Fibroblast of skin of right quadriceps (primary cell): ENCODE measurements at places on chromosomes 2 and 18.

GRCh38 chr2:96353606-96354101 lies 18.1 kb downstream of the NCAPH start:
- peak; percentile 40 for DNase-seq

- DNase-seq, result no peak
Observed at GRCh38 chr2:231884438-231885140, 41.6 kb downstream of the NPPC start.

DNA sequence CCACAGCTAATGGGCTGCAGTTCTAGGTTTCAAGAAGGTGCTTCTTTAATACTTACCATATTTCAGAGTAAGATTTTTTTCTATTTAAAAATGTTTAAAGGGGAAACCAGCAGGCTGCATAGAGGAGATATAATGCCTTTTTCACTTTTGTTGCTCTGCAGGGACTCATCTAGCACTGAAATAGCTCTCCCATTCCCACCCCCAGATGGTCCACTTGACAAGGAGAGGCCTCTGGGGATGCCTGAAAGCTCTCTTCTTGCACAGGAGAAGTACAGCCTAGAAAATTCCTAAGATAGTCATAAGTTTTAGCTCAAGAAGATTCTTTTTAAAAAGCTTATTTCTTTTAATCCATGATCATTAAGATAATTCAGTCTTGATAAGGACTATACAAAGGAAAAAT lies 126.4 kb downstream of the CDH2 start:
- DNase-seq, result peak; percentile 22

DNA sequence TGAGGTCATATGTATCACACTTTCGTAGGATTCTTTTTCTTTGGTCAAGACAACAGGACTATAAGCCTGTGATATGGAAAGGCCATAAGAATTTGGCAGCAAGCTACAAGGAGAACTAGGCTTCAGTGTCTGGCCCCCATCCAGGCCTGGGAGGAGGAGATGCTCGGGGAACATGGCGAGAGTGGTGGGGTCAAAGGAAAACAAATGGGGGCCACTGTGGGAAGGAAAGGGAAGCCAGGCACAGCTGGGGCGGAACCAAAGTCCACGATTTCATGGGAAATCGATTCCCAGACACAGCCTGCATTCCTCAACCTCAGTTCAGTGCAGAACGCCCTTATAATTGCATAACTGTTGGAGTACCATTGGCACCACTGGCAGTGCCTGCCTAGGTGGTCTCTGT lies 58.2 kb downstream of the MBP start:
- no peak for DNase-seq

GRCh38 chr2:21289989-21290388 lies 166.2 kb downstream of the TDRD15 start:
- no peak for DNase-seq

GRCh38 chr2:70936979-70937811 lies 1.5 kb downstream of the ATP6V1B1 start:
- no peak for DNase-seq

DNA sequence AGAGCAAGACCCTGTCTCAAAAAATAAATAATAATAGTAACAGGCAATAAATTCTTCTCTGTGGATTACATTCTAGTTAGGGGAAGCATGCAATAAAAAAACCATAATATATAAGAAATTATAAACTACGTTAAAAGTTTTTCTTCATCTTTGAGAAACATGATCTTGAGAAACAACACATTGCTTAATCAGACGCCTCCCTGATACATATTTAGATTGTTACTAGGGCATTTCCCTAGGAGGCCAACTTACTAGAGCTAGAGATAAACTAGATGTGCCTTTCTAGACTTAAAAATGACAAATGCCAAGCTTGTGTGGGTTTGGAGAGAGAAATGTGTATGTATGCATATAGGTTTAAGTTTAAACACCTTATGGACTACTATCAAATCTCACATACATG lies 76.3 kb upstream of the GALNT5 start:
- no peak for DNase-seq

- no peak for DNase-seq
Observed at GRCh38 chr2:174072069-174072468, 106.9 kb upstream of the SP3 start.

GRCh38 chr2:28252311-28252710 lies 140.3 kb upstream of the FOSL2 start:
- DNase-seq, result no peak

- DNase-seq, result no peak
Observed at GRCh38 chr2:220890931-220891330, 681.2 kb downstream of the EPHA4 start.

GRCh38 chr2:105468582-105469042 lies 69.8 kb upstream of the FHL2 start:
- no peak for DNase-seq

DNA sequence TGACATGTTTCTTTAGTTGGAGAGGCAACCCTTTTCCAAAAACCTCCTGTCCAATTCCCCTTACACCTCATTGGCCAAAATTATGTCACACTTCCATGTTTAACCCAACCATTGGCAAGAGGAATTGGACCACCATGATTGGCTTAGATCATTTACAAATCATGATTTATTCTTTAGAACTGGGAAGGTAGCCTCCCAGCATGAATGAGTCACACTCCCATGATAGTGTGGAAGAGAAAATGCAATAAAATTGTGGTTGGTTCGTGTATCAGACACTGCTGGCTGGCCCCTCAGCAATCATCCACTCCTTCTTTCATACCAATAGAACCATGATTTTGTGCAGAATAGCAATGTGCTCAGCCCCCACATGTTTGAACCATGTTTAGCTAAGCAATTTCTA lies 156.6 kb upstream of the ACVR2A start:
- DNase-seq, result no peak

DNA sequence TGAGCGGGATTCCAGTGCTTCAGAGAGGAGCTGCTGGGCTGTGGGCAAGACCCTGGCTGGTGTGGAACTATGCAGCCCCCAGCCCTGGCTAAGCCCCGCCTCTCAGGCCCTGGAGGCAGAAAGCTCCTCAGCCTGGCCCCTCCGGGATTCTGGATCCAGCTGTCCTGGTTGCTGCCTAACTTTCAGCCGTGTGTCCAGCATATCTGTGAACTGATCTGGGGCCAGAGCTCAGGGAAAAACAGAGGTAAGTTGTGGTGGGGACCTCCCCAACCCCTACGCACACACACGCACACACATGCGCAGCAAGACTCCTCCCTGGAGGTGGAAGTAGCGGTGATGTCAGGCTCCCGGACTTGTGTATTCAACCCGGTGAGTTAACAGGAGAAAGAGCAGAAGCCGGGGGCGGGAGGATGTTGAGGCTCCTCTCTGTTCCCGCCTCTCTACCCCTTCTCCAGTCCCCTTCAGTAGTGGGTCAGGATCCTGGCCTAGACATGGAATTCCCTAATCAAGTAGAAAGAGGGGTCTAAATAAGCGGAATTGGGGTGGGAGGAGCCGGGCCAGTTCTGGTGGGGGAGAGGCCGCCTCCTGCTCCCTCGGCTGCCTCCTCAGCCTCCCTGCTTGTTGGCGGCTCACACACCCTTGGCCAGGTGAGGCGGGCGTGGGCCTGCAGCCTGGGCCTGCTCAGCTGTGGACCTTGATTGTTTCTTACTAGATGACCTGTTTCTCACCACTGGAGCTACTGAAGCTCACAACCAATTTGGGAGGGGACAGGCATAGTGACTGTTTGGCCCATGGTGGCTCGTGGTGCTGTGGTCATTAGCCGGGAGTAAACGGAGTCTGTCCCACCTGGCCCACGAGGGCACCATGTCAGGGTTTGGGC lies 33.4 kb downstream of the SIX2 start:
- no peak for DNase-seq

DNA sequence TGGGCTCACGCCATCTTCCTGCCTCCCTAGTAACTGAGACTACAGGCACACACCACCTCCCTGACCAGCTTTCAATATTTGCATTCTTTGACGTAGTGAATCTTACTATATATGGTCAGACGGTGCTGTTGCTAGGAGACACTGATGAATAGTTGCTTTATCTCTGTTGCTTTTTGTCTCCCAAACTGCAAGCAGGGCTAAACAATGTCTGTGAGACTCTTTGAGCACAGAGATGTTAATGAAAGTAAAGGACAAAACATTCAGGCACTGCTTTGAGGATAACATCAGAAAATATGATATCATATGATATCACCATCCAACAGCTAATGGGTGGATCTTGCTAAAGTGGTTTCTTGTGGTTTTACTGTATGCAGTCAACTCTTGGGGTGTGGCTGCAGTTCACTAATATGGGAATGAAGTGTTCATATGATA lies 43.0 kb downstream of the EMILIN2 start:
- DNase-seq, result peak; percentile 19

GRCh38 chr2:70947556-70948184 lies 12.0 kb downstream of the ATP6V1B1 start:
- peak; percentile 49 for DNase-seq

GRCh38 chr2:161422816-161423403 lies 6.8 kb downstream of the TBR1 start:
- no peak for DNase-seq

DNA sequence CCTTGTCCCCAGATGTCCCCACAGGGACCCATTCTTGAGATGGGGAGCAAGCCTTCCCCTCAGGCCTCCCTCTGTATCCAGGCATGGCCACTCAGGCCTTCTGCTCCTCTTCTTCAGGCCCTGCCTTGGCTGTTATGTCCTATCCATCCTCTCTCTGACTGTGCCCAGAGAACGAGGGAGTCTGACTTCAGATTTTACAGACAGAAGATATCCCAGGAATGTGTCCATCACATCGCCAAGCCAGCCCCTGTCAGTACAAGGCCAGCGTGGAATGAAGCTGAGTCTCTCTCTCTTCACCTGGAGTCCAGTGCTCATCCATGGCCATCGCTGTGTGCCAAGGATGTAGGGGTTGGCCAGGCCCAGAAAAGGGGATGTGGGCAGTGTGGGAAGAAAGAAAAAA lies 57.6 kb downstream of the SDC1 start:
- DNase-seq, result peak; percentile 35

GRCh38 chr2:236125541-236125940 lies 42.6 kb downstream of the GBX2 start:
- DNase-seq, result no peak

DNA sequence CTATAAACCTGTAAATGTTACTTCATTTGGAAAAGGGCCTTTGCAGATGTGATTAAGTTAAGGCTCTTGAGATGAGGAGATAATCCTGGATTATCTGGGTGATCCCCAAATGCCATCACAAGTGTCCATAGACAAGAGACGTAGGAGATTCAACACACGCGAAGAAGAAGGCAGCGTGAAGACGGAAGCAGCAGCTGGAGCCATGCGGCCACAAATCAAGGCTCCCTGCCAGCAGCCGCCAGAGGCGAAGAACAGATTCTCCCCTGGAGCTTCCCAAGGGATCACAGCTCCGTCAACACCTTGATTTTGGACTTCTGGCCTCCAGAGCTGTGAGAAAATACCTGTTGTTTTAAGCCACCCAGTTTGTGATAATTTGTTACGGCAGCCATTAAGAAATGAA lies 11.0 kb upstream of the VAPA start:
- no peak for DNase-seq

- DNase-seq, result peak; percentile 61
Observed at GRCh38 chr18:499776-500631, 497 bp downstream of the COLEC12 start.

DNA sequence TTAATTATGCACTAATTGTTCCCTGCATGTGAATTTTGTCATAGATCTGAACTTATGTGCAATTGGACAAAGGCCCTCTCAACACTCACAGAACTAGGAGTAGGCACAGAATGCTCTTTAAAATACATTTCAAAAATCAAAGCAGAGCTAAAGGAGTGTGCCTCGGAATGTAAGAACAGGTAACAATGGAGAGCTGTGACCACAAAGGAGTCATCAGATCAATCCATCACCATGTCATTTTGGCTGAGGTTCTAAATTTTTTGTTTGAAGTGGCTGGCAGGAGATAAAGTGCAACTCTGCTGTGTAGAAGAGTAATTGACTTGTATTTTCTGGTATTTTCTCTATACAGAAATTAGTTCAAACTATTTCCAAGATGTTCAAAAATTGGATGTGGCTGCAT lies 155.4 kb downstream of the NRP2 start:
- no peak for DNase-seq

DNA sequence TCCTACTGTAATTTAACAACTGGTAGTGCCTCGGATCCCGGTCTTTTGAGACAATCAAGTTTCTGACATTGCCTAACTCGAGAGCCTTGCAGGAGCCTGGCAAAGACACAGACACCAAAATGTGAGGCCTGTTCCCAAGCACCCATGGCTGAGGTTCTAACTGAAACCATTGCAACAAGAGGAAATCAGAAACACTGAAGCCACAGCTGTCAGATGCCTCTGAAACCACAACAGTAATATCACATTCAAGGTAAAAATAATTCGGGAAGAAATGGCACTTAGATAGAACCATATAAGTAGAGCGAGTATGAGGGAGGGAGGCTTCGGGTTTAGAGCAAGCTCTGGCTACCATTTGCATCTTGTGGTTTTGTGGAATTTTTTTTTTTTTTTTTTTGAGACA lies 285.9 kb downstream of the FBXO15 start:
- DNase-seq, result no peak

GRCh38 chr18:8231316-8231715 lies 377.9 kb upstream of the RAB12 start:
- no peak for DNase-seq

- no peak for DNase-seq
Observed at GRCh38 chr2:233375490-233376314, 21.4 kb downstream of the DGKD start.

DNA sequence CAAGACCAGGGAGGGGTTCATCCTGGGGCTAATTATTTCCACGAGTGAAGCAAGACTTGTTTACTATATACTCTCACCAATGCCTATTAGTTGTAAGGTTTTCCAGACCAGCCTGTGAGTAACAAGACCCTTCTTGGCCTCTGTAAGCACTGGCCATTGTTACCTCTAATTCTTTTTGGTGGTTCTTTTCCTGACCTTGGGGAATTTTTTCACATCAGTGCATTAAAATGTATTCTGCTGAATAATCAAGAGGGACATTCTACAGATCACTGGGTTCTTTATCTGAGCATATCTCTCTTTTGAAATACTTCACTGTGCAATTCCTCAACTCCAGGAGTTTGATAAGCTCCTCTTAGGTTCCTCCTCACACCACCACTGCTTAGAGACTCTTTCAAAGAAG lies 909.9 kb upstream of the ACVR2A start:
- DNase-seq, result no peak

GRCh38 chr2:215431778-215432758 lies 3.8 kb downstream of the FN1 start:
- no peak for DNase-seq

- DNase-seq, result peak; percentile 89
Observed at GRCh38 chr2:12303181-12304030, 413.3 kb upstream of the TRIB2 start.

GRCh38 chr2:237459741-237460174 lies 27.3 kb upstream of the MLPH start:
- DNase-seq, result peak; percentile 80

DNA sequence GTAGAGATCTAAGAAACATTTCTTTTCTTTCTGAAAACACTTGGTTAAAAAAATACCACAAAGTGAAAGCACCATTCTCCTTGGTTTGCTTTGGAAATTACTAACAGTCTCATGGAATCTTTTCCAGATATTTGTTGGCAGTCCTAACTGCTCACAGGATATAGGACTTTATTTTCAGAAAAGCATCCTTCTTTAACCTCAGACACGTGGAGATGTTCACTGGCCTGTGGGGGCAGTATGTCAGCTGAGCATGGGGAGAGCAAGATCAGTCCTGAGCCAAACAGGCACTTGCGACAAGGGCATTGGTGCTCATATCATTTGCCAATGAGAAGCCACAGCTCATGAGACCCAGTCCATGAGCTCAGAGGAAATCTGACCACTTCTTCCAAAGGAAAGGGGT lies 371.9 kb downstream of the NBAS start:
- DNase-seq, result no peak

- peak; percentile 38 for DNase-seq
Observed at GRCh38 chr2:99640635-99641151, 150.9 kb upstream of the REV1 start.

GRCh38 chr2:143732076-143732475 lies 602.9 kb downstream of the ARHGAP15 start:
- peak; percentile 24 for DNase-seq
